IMR-90 (cell line): ENCODE measurements at places on chromosomes 5 and 9. TPM values are rescaled to one million over a fixed set of nuclear protein-coding genes. Genes with fewer than 3 reads are reported as not detected.

- DNase-seq: no peak
Measured at GRCh38 chr5:135219868-135220267, 179.2 kb downstream of the MACROH2A1 start.

GRCh38 chr9:88973281-88974045 is 17.8 kb upstream of the S1PR3 start:
- DNase-seq: no peak

DNA sequence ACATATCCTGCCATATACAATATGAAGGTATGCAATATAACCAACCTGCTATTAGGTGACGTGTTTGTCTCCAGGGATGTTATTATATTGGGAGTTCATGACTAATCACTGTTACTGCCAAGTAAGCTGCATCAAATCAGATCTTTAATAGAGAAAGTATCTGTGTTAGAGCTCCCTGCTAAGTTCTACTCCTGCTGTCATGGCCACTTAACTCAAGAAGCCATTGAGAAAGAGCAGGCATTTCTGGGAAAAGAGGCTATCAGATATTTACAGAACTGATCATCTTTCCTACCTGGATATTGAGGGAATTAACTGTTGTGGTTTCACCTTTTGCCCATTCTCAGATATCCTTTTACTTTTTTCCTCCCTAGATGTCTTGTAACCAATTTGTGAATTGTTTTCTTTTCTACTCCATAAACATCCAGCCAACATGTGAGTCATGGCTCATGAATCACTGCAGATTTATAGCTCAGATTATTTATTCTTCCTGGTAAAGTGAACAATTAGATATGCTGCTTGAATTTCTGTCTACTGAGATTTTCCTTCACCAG is 634.8 kb upstream of the FAM174A start:
- no peak for DNase-seq

DNA sequence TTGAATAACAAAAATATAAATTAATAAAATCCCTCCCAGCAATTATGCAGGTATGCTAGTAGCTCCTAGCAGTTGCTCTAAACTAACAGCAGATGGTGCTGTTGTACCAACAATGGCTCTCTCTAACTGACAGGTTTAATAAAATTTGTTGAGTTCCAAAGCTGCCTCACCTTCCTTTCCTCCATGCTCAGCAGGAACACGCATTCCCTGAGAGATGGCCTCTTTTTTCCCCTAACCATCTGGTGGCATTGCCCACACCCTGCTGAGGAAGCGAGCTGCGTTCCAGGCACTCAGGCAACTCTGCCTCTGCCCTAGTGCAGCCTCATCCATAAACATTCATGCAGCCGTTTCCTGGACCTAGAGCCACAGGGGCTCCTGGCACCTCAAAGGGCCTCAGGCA is 106.2 kb downstream of the KLHL3 start:
- DNase-seq: peak; percentile 63

DNA sequence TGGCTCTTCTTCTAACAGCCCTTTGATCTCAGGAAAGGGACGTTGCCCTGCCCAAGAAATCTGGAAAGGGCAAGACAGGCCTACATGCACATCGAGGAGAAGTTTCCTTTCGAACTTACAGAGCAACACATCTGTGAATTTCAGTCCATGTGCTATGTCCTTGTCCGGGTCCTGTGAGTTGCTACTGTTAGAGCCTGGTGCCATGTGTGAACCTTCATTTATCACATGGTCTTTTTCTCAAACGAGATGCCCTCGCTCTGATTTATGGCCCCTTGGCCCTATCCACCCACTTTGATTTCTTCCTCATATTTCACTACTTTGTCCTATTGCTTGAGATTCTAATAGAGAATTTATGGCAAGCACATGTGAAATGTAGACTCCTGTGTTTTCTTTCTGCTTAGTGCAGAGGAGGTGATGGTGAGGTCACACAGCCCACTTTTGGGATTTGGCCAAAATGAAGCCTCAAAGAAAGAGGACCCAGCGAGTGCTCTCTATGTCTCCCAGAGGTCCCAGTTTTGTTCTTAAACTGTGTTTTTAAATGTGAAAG is 153.1 kb downstream of the SNCAIP start:
- DNase-seq: no peak

ARSB gene
- polyA plus RNA-seq: 16.3 TPM in 2 replicates

HTR1A gene
- polyA plus RNA-seq: not detected in 2 replicates

DNA sequence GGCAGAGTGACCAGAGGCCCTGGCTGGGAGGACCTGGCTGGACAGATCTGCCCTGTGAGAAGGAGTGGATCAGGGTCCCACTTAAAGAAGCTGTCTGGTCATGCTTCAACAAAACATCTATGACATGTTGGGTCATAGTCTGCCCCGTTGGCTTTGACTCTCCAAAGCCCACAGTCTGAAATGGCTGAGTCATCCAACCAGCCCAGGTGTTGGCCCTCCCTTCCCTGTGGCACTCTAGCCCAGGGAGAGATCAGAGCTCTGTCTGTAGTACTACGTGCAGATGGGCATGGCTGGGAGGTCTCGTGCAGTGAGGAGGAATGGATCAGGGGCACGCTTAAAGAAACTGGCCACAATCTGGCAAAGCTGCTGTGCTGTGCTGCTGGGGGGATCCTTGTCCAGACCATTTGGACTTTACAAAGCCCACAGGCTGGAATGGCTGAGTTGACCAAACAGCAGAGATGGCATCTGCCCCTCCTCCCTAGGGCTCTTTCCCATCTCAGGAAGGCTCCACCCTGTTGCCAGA is 206.1 kb downstream of the TUSC1 start:
- DNase-seq: no peak

- no peak for DNase-seq
Measured at GRCh38 chr5:40672425-40672824, 7.3 kb upstream of the PTGER4 start.

DNA sequence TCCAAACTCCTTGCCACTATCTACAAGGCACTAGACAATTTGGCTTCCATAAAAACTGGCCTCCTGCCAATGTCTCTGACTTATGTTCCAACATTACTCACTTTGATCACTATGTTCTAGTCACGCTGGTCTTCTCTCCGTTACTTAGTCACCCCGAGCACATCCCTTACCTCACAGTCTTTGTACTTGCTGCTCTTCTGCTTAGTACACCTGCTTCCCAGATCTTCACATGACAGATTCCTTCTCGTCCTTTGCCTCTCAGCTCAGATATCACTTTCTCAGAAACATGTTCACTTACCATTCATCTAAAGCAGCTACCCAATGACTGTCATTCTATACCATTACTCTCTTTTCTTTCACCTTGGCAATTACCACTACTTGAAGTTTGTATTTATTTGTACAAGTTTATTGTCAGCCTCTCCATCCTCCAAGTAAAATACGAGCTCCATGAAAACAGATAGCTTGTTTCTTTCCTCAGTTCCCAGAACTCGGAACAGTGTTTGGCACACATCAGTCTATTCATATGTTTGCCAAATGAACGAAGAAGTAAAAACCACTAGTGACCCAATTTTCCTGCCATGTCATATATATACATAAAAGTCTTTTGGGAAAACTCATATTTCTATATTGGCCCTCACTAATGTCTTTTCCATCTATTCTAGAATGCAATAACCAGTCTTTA is 5.9 kb upstream of the SLC22A5 start:
- DNase-seq: peak; percentile 93

GRCh38 chr5:90119531-90119971 is 290.0 kb downstream of the CETN3 start:
- DNase-seq: no peak
